ENCODE measurements at places on chromosomes 7 and 10.
A peak's percentile ranks its signal among the peaks of the same experiment; 100 is the strongest.

GRCh38 chr7:47588704-47589225, 6.9 kb upstream of the TNS3 start:
- no peak for DNase-seq

GRCh38 chr10:103691723-103692435, 163.5 kb downstream of the SH3PXD2A start:
- DNase-seq, result no peak

- no peak for DNase-seq
Observed at GRCh38 chr7:105577251-105577650, 4.0 kb downstream of the EFCAB10 start.

GRCh38 chr7:130151591-130152492, 53.4 kb downstream of the TMEM209 start:
- DNase-seq, result peak; percentile 50

DNA sequence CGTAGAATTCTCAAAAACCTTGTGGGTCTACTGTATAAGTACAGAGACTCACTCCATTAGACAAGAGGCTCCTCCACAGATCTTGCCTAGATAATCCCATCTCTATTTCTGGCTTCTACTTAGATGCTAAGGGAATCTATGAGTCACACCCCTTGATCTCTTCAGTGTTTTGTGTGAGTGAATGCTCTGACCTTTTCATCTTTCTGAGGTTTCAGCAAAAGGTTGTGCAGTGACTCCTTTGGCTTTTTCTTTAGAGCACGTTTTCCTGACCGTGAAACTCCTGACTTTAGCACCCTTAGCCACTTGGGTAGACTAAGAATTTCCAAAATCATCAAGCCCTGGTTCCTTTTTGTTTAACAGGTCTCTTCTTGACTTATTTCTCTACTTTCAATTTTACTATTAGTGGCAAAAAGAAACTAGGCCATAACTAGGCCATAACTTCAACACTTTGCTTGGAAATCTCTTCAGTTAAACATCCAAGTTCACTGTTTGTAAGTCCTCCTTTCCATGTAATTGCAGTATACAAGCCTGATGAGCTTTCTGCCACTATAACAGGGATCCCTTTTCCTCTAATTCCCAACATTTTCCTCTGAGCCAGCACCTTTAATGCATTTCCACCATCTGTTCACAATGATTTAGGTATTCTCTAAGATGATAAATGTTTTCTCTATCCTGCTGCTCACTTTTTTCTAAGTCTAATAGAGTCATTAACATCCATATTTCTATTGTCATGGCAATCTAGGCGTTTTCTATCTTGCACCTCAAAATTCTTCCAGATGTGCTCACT, 19.4 kb downstream of the COPG2 start:
- DNase-seq, result peak; percentile 49

- DNase-seq, result no peak
Observed at GRCh38 chr10:131314799-131315198, 3.3 kb upstream of the TCERG1L start.

DNA sequence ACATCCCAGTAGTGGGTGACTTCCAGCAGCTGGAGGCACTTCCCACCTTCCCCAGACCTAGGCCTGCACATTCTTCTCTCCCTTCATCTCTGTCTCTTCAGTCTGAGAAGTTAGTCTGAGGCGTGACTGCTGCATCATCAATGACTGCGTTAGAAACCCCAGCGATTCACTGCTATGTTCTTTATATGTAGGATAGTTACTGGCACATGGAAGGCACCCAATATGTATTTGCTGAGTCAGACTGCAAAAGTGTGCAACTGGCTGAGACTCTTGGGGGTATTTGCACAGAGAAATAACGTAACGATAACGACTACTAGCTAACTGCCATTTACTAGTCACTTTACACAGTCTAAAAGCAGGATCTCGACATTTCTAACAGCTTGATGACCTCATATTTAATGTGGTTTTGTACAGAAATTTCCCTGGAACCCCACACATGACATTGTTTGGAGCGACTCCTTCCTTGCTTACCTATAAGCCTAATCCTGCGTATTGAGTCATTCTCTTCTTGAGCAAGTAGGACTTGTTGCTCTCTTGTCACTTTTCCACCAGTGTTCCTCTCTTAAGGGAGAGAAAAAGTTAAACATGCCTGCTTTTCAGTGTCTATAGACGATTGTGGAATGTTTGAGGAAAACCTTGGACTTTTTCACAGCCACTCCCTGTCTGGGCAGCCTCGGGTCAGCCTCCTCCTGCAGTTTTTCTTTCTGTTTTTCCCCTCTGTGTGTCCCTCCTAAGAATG, 45.5 kb downstream of the THNSL1 start:
- DNase-seq, result no peak

DNA sequence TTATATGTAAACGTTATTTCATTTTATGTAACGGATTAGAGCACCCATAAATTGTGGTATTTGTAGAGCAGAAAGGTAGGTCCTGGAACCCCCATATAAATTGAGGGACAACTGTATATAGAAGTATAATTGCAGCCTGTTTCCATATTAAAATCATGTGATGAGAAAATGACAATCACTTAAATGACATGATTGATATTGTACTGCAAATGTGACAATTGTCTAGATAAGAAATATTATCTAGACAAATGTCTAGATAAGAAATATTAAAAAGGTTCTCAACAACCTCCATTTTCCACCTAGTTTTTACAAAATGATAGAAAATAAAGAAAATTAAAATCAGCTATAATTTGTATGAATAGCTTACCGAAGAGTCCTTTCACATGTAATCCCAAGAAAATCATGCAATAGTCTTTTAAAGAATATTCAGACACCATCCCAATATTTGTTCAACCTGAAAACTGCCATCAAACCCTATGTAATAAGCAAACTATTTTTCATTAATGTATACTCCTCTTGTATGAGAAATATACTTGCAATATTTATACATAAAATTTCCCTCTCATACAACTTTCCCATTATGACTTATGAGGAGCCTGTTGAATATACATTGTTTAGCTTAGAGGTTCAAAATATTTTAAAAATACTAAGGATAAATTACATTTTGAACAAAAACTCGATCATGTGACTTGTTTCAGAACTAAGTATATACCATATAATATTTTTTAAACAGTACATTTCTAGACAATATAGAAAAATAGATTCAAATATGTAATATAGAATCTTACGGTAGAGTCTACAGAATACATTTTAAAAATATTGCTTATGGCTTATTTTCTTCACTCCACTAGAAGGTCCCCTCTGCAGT, 153.2 kb downstream of the CRPPA start:
- no peak for DNase-seq

DNA sequence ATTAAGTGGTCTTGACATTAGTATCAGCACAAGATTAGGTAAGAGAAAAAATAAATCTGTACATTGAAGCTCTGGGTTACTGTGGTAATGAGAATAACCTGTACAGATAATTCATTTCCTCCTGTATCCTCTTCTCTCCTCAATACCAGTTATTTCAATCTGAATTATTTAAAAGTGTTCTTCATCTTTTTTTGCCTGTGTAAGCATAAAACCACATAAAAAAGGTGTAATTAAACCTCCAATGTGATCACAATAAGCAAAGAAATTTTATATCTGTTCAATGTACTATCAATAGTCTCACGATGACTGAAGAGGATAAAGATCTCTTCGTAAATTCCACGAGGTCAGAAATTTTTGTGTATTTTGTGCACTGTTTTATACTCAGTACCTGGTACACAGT, 1.2 kb upstream of the MYPN start:
- DNase-seq, result no peak

DNA sequence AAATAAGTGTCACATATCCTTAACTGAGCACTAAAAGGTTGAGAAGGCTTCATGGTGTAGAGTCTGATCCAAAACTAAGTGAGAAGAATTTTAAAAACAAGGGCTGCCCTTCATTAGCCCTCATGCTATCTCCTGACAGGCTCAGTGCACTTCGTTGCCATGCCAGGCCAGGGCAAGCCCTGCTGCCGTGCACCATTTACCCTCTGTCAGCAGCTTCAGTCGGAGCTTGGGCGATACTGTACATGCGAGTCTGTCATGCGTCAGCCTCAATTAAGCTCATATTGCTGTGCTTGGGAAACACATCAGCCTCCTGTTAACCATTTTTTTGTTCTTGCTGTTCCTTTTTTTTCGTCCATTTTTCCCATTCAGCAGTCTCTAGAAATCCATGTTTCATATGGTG, 166.6 kb downstream of the VTI1A start:
- DNase-seq, result no peak
